ENCODE measurements at places on chromosomes 12 and 14.

GRCh38 chr12:116996093-116996492 is 85.3 kb downstream of the FBXW8 start:
- DNase-seq: no peak

GRCh38 chr12:11840366-11840765 is 190.9 kb downstream of the ETV6 start:
- DNase-seq: no peak

- no peak for DNase-seq
Observed at GRCh38 chr14:100142073-100143040, 17.1 kb downstream of the DEGS2 start.

GRCh38 chr14:89175881-89176799 is 240.9 kb downstream of the FOXN3 start:
- no peak for DNase-seq

- no peak for DNase-seq
Observed at GRCh38 chr12:129729170-129729569, 174.7 kb downstream of the TMEM132D start.

DNA sequence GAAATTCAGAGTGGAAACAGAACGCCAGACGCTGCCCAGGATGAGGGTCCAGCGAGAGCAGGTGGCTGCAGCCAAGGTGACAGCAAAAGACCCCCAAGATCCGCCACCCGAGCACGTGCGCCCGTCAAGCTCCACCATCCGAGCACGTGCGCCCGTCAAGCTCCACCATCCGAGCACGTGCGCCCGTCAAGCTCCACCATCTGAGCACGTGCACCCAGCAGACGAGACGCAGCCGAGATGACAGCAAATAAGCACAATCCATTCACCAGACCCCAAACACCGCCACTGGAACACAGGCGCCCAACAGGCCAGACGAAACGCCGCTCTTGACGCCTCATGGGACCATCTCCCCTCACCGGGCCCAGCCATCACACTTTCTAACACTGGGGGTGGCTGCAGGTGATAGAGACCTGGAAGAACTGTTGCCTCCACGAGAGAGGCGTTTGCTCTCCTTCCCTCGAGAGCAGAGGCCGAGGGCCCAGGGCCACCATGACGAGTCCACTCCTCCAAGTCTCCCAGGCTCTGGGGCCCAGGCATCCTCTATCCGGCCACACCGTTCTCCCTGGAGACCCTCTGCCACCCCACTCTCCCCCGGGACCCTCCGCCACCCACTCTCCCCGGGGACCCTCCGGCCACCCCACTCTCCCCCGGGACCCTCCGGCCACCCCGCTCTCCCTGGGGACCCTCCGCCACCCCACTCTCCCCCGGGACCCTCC is 62.1 kb upstream of the GALNT9 start:
- no peak for DNase-seq
